ENCODE measurements at places on chromosomes 7 and 10. TPM values are rescaled to one million over a fixed set of nuclear protein-coding genes. Genes with fewer than 3 reads are reported as not detected.

- peak; percentile 73 for DNase-seq
These were observed 36.0 kb downstream of the KCNH2 start for GRCh38 chr7:150942001-150942590.

DNA sequence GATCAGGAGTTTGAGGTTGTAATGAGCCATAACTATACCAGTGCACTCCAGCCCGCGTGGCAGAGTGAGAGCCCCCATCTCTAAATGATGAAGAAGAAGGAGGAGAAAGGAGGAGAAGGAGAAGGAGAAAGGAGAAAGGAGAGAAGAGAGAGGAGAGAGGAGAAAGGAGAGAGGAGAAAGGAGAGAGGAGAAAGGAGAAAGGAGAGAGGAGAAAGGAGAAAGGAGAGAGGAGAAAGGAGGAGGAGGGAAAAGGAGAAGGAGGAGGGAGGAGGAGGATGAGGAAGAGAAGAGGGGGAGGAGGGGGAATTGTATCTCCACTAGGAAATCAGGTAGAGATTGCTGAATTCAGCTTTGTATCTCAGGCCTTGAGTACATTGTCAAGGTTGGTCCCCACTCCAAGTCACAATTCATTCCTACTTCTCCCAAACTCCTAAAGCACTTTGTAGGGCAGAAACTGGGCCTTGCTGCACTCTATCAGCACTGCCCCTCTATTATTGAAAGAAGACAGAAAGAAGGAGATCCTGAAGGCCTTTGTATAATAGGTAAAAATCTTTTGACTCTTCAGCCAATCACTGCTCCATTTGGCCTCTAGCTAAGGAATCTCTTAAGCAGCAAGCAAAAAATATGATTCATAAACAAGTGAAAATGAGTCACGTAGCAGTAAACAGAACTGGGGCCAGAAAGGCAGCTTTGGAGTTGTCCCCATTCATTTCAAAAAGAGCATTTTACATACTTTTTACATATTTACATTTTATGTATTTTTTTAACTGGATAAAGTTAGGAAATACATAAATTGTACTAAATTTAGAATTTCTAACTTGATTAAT, 178.0 kb downstream of the IMMP2L start:
- DNase-seq, result no peak

RPEL1 gene
- 0.13 TPM for total RNA-seq

KIF5B gene
- total RNA-seq, result 70.5 TPM

- DNase-seq, result no peak
These were observed 15.5 kb upstream of the CALD1 start for GRCh38 chr7:134763960-134764359.

GRCh38 chr7:124765401-124766352, at the start of gene GPR37:
GPR37 (minus strand) TSS chr7:124765792; CDS start chr7:124764976, 816 bp downstream.
- peak; percentile 95 for DNase-seq

DNA sequence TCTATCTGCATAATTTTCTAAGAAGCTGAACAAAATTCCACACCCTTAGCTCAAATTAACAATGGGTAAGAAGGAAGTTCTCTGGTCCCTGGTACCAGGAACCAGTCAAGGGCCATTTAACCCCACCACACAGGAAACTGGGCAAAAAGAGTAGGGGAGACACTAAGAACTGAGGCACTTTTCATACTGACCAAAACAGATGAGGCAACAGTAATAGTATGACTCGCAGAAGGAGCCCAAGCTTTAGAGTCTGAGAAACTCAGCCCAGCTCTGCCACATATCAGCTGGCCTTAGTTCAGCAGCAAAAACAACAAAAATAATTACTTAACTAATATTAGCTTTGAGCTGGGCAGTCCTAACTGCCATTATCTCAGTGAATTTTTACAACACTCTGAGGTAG, 221.2 kb downstream of the FAM107B start:
- DNase-seq, result no peak

- no peak for DNase-seq
These were observed 396.0 kb downstream of the SEMA3D start for GRCh38 chr7:84790882-84791281.

GRCh38 chr7:108181073-108181985, 51.2 kb upstream of the LAMB4 start:
- peak; percentile 78 for DNase-seq

BAMBI gene
- total RNA-seq, result 17.0 TPM

DNA sequence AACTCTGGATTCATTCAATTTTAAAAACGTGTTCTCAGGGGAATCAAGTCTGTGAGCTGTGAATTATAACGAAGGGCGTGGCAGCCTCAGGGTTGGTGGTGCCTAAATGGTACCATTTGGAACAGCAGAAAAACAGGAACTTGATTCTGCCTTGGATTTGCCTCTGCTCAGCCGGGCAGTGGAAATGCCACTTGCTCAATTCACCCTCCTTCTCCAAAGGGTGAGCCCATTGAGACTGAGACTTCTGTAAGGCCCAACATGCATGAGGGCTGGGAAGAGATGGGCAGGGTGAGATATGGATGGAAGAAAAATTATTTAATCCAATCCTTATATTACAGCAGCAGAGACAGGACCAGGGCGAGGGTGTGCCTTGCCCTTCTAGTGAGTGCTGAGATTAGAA, 107.1 kb upstream of the HABP2 start:
- DNase-seq, result peak; percentile 0

DNA sequence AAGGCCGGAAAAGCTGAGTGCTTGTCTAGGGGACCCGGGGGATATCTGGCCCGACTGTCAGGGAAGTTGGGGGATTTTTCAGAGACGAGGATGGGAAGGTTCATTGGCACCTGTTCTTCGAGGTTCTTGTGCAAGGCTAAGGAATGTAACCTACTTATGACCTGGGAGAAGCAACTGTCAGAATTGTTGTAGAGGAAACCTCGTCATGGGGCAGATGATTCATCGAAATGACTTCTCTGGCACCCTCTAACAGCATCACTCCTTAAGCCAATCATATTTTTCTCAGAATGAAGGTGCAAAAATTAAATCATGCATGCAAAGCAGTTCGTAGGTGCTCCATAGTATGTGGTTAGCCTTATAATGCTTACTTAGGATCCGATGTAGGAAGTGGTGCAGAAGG, 58.6 kb downstream of the PLXDC2 start:
- no peak for DNase-seq

TAS2R5 gene
- 0.92 TPM for total RNA-seq

DNA sequence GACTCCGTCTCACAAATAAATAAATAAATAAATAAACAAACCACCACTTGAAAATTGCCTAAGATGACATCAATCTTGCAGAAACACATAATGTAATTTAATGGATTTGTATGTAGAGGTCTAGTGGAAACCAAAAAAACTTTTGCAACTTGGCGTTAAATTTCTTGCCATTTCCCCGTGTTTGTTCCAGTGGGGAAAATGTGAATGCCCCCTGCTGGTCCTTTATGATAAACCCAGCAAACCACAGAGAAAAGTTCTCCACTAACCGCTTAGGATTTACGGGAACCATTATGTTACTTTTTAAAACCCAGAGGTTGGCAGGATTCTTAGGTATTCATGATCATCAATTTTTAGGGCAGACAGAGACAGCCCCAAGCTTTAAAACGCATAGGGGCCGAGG, 32.5 kb downstream of the LAMB4 start:
- DNase-seq, result no peak

PRKRIP1 gene
- total RNA-seq, result 36.0 TPM

DNA sequence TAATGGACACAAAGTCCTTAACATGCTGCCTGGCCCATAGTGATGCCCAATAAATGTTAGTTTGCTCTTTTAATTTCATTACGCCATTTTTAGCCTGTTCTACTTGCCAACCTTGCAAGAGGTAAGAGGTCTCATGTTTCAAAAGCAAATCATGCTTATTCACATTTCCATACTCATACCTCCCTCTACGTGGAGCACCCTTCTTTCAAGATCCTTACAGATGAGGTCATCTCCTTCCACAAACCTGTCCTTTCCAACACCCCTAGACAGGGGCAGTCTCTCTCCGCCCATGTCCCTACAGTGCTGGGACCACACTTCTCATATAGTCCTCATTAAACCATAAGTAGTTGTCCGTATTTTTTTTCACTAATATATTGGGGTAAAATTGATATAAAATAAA, 271.3 kb downstream of the FGFR2 start:
- DNase-seq, result no peak

NACAD gene
- 6.4 TPM for total RNA-seq

R3HCC1L gene
- 15.5 TPM for total RNA-seq

- DNase-seq, result no peak
These were observed 132.9 kb downstream of the LRRN3 start for GRCh38 chr7:111223802-111224253.

DNA sequence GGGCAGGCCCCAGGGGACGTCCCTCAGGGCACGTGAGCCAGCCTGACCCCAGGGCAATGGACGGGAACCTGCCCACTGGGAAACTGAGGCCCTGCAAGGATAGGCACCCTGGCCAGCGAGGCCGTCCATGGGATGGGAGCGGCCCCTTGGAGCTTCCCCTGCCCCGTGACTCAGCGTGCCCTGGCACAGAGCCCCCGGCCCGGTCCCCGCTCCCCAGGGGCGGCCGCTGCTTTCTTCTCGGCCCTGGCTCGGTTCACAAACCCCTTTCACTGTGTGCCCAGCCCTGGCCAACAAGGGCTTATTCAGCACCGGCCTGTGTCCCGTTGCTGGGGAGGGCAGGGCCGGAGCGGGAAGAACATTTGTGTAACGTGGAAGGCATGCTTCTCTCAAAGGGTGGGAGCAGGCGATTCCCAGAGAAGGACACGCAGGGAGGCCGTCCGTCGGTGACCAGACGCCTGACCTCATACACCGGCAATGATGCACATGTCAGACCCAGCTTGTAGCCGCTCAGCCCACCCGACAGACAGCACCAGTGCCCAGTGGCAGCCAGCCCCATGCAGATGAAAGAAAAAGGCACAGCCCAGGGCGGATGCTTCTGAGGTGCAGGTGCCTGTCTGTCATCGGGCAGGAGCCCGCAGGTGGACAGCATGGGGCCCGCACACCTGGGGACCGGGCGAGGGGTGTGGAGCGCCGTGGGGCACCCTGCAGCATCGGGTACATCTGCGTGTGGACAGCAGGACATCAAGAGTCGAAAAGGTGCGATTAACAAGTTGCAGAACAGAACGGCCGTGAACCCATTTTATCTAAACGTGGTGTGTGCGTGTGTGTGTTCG, 94.5 kb downstream of the PDGFA start:
- no peak for DNase-seq

SLC25A28 gene
- total RNA-seq, result 19.6 TPM

DNA sequence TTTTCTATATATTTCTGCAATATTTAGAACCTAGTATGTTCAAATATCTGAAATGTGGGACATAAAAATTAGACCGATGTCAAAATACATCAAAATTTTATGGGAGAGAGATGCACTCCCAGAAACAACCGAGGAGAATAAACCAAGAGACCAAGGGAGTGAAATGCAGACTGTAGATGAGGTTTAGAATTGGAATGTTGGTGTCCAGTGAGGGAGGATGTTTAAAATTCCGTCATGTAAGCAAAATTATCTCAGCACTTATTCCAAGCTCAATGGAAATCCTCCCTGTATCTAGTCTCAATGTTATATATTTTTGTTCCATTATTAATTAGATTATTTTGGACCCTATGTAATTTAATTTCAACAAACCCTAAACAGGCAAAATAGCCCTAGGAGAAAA, 61.9 kb upstream of the MAGI2 start:
- DNase-seq, result no peak

PON1 gene
- total RNA-seq, result 0.90 TPM

SPACDR gene
- not detected for total RNA-seq

- DNase-seq, result no peak
These were observed 226.2 kb upstream of the IMMP2L start for GRCh38 chr7:111788286-111789047.

DNA sequence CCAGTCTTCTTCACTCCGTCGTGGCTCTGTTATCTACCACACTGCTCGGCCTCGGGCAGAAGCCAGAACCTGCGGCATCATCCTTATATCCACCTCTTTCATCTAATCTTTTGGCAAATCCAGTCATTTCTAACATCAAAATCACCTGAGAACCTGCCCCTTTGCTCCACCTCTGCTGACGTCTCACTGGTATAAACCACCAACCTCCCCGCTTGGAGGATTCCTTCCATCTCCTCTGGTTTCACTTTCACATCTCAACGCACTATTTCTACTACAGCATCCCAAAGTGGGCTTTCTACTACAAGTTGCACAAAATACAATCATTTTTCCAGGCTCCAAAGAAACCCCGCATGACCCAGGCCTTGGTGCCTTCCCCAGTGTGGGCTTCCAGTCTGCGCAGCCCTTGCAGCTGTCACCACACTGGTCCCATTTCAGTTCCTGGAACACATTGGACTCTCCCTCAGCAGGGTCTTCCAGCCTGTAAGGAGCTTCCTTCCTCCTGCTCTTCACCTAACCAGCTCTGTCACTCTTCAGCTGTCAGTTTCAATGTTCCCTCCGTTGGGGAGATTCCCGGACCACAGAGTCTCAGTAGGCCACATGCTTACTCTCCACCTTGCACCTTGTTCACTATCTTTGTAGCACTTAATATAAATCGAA, 85.0 kb downstream of the PRKCQ start:
- no peak for DNase-seq

DNA sequence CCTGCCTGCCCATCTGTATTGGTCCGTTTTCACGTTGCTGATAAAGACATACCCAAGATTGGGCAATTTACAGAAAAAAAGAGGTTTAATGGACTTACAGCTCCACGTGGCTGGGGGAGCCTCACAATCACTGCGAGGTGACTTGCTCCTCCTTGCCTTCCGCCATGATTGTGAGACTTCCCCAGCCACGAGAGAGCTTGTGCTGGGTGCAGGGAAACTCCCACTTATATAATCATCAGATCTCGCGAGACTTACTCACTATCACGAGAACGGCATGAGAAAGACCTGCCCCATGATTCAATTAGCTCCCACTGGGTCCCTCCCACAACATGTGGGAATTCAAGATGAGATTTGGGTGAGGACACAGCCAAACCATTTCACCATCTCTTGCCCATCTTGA, 111.8 kb downstream of the MYL10 start:
- DNase-seq, result no peak

JCAD gene
- 0.66 TPM for total RNA-seq

DNA sequence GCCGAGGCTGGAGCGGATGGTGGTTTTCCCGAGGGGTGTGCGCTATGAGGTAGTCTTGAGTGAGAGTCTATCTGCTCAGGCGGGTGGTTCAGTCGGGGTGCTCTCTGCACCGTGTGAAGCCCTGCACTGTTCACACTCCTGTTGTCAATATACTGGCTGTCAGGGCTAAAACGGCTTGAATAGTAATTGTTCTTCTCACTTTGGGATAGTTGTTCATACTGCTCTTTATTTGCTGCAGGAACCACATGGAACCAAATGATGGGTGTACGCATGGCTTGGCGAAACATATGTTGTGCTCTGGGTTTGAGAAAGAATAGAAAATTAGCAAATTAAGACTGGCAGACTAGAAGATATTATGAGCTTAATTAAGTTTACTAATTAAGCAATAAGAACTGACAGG, 432.5 kb downstream of the PARD3 start:
- DNase-seq, result no peak
